ENCODE measurements at places on chromosomes 1 and 21. TPM values are rescaled to one million over a fixed set of nuclear protein-coding genes. Genes with fewer than 3 reads are reported as not detected.

GRCh38 chr1:10237157-10237539 is 26.8 kb downstream of the KIF1B start:
- no peak for DNase-seq

CFAP126 gene
- not detected for total RNA-seq

HSD3B2 gene
- total RNA-seq = 1.2 TPM

DNA sequence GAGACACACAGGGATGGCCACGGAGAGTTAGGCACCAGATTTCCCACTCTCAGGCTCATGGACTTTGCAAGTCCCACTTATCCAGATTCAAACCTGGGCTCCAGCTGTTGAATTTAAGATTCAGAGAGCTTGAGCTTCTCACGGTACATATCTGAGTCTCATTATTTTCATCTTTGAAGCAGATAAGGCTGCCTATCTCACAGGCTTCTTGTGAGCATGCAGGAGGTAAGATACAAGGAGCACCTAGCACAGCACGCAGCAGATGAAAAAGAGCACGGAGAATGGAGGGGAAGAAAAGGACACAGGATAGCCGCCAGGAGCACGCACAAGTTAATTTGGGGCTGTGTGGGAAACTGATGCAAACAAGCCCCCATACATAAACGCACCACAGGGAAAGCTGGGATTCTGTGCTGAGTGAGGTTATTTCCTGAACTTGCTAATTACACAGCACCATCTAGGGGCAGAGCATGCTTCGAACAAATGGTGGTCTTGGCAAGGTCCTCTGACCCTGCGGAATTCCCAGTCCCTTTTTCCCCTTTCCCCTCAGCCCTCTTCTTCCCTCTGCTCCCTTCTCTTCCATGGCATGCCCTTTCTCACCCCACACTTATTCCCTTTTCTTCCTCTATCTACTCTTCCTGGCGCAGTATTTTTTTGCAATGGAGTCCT is 134.7 kb upstream of the VANGL1 start:
- DNase-seq = no peak

DNA sequence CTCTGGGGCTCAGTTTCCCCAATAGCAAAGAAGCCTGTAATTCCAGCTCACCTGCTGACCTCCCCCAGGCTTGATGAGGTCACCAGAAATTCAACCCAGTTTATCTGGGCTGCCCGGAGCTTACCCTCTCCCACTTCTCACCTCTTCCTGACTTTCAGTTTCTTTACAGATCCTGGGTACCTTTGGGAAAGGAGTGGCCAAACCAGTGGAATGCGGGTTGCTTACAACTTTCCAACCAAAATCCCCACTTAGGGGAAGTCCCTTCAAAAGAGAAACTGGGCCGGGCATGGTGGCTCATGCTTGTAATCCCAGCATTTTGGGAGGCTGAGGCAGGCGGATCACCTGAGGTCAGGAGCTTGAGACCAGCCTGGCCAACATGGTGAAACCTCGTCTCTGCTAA is 5.9 kb upstream of the MARCKSL1 start:
- DNase-seq = no peak

ESRRG gene
- total RNA-seq = not detected

DNA sequence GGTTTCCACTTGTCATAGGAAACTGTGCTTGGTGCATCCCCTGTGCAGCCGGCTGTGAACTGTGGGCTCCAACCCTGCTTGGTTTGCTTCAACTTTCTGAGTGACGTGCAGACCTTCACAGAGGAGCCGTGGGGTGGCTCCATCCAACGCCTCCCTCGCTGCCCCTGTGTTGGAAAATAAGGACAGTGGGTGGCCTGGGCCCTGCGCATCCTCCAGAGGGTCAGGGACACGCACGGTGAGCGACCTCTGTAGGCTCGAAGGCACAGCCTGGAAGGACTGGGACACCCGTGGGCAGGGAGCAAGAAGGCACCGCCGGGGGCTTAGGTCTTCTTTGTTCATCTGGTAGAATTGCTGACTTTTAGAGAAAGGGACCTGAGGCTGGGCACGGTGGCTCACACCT is 6.5 kb upstream of the FAAP20 start:
- no peak for DNase-seq

GRCh38 chr1:92366040-92366395 is 67.2 kb downstream of the RPAP2 start:
- no peak for DNase-seq

DNA sequence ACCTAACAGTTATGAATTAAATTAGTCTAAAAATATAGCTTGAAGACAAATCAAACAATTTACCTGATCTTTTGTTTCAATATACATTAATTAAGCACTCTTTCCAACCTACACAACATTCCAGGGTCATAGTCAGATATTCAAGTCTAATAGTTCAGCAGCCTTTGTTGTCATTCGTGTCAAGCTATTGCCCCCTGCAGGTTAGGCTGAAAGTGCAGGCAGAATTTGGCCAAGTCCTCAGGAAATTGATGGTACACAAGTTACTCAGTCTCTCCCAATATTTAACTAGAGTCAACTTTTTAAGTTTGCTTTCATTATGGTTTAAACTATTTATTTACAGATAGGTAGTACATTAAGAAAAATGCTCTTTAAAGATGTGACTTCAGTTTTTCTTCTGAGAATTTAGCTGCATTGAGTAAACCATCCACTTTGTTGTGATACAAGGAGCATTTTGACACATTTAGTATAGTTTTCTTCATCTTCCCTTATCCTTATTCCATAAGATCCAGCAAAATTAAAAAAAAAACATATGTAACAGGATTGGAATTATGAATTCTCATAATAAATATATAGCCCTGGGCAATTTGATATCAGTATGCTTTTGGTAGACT is 130.3 kb upstream of the DPYD start:
- DNase-seq = peak; percentile 63

DNA sequence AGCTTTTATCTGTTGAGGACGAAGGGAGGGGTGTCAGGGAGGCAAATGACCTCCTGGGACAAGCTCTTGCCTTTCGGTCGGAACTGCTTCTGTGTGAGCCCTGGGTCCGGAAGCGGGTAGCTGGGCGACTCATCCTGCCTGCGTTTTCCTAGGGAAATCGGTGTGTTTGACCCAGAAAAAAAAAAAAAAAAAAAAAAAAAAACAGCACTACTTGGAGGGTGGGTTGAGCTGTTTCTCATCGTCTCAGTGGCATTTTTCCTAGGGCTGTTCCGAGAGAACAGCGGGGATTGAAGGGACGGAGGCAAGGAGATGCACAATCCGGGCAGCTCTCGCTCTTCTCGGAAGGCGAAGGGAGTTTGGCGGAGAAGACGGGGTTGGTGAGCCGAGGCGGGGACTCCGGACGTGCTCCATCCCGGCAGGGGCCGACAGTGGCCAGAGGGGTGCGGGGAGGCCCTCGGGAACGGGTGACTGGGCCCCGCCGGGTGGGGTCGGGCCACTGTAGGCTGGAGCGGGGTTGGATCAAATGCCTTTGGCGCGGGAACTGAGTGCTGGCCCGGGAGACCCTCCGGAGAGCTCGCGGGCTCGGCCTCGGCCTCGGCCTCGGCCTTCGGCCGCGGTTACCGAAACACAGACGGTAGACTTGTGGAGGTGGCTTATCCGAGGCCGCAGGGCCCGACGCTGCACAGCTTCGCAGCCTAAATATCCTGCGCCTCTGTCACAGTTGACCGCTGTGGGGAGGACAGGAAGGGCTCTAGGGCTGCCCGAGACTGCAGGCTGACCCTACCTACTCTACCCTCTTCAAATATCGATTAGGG is 2.4 kb upstream of the BARHL2 start:
- DNase-seq = no peak

- no peak for DNase-seq
Observed at GRCh38 chr1:41792485-41792770, 126.3 kb downstream of the HIVEP3 start.

DNA sequence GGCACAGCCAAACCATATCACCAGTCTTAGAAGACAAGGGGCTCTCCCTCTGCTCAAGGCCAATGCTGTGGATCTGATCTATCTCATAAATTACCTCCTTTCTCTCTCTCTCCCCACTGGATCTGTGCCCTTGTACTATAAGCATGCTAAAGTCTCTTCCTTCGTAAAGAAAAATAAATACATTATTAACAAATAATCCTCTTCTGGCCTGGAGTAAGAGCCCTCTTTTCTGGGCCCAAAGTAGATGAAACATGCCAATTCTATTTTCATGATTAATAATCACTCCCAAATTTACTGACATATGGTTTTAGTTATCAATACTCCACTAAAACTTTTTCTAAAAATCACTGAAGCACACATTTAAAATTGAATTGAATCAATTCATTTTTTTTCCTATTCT is 889.7 kb downstream of the ADGRL2 start:
- no peak for DNase-seq

DNA sequence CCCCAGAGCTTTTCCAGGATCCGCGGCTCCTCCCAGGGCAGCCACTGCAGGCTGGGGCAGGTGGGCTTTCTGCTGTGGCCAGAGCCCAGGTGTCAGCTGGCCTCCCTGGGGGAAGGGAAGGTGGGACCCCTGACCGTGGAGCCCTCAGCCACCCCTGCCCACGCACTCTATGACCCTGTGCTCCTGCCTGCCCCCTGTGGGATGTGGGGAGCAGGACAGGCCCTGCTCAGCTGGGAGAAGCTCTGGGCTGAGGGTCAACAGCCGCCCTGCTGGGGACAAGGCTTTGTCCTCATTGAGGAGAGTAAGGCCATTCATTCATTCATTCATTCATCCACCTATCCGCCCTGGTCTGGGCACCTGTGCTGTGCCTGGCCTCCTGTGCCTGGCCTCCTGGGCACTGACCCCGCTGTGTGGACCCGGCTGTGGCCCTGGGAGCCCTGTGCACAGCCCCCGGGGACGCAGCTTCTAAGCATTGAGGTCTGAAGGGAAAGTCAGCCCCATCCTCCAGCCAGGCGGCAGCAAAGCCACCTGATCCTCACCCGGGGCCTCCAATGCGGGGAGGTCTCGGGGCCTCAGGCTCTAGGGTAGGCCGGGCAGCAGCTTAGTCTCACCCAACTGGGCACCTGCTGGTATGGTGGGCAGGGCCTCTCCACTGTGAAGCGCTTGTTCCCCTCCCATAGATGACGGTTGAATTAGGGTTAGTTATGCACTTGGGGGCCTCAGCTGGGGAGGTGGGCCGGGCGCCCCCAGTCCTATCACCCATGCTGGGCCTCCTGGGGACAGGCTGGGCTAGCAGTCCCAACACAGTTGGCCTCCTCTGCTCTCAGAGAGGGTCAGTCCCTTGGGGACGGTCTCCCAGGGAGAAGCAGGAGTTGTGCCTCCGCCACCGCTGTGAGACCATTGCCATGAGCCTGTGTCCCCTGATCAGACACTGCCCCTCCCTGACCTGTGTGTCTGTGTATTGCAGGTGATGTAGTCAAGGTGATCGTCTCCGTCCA is 6.0 kb downstream of the TNFRSF14 start:
- no peak for DNase-seq

DNA sequence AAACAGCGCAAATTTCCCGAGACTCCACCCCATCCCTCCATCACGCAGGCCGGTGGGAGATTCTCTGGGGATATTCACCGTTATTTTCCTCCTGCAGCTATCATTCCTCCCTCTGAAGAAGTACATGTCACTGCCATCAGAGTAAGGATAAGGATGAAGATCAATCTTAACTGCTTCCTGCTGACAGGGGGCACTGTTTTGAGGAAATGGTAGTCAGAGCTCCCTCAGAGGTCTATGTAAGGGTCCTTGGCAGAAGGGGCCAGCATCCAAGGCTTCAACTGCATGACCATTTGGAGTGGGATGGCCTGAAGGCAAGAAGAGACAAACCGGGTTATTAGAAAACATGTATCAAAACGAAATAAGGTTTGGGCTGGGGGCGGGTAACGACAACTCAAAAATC is 111.5 kb downstream of the KCNK1 start:
- DNase-seq = no peak

DNA sequence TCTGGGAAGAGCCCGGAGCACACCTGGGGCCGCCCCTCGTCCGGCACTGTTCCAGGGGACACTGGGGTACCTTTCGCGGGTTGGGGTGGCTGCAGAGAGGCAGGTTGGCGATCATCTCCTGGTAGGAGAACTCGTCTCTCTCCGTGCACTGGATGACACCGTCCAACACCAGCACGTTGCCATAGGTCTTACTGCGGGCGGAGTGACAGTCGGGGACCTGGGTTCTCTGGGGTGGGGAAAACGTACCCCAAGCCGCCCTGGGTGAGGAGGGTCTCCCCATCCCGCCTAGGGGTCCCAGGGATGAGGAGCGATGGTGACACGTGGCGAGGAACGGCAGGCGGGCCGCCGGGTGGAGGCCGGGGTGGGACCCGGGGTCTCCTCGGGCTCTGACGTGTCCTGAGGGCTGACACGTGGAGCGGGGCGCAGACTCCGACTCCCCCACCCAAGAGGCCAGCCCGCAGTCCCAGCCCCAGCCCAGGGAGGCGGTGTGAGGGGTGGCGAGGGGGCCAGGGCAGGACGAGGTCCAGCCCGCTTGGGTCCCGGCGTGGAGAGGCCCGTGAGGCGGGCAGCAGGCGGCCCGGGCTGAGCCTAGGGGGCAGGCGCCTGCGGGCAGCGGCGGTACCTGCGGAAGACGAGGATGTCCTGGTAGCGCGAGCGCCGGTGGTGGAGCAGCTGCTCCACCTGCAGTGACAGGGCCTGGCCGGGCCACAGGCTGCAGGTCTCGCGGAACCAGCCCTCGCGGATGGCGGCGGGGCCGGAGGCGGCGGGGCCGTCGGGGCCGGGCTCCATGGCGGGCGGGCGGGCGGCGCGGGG is 457 bp downstream of the SRM start:
- DNase-seq = no peak

- no peak for DNase-seq
Observed at GRCh38 chr1:116971965-116972673, 29.4 kb upstream of the CD101 start.

DNA sequence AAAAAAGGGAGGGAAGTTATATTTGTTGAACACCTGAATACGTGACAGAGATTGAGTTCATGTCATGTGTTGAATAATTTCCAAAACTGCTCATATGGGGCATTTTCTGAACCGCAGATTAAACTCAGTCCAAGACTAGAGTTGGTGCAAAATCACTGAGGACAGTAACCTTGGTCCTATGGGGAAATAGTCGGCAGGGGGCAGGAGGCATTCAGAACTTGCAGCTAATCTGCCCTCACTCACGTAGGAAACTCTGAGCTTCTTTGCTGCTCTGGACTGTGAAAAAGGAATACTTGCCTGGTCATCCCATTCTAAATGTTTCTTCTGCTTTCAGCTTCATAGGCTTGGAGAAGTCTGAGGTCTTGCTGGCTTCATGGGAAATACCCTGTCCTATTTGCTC is 228.3 kb upstream of the ZP4 start:
- DNase-seq = no peak

Data from Panc1 (cell line).